D721Med (cell line): ENCODE measurements at places on chromosomes 7 and 10.

GRCh38 chr10:15842556-15843169, 17.6 kb downstream of the MINDY3 start:
- DNase-seq = no peak

DNA sequence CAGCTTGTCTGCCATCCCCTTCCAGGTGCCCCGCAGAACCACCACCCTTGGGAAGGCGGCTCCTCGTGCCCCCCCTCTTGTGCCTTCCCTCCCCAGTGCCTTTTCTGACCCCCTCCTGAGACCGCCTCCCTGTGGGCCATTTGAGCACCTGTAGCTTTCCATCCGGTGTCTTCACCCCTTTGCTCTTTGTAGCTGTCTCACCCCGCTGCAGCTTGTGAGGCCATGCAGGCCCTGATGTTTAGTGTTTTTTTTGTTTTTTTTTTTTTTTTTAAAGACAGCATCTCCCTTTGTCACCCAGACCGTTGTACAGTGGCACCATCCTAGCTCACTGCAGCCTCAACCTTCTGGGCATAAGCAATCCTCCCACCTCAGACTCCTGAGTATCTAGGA, 52.5 kb downstream of the CUX1 start:
- DNase-seq = no peak

- no peak for DNase-seq
Observed at GRCh38 chr10:127296696-127297095, 100.3 kb upstream of the INSYN2A start.

DNA sequence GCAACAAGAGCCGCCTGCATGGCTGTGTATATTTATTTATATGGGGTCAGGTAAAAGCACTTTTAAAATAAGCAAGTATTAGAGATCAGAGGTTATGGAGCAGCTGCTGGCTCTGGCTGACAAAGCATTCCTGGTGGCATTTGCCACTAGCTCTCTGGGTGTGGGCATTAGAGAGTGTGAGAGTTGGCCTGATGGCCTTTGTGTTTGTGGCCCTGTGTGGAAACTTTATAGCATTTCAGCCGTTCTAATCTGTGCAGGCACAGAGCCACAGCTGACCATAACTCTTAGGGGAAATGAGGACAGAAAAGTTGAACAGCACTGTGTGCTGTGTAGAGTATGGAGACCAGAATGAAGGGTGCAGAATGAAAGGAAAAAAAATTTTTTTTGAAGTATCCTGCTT, 118.9 kb downstream of the AUTS2 start:
- no peak for DNase-seq

GRCh38 chr10:49184642-49185111, 3.5 kb downstream of the TMEM273 start:
- DNase-seq = no peak

DNA sequence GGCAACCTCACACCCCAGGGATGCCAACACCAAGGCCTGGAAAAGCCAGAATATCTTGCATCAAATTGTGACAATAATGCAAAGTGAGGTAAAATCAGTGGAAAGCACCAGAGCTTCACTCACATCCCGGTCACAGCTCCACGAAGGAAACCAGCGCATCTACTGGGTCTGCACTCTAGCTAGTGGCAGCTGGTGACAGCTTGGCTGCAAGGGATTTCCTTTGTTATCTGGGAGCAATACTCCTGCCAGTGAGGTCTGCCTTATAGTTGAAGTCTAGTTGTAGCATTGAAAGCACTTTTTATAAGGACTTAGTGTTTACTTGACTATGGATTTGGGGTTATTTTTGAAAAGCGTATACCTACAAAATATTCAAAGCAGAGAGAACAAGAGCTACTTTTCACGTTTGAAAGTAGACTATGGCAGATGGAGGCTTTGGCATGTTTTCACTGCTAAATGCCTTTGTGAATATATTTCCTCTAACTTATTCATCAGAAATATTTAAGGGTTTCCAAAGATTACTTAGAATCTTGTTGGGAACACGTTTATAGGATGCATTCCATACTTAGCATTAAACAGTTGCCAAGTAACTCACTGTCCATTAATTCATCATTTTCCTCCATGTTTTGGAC, 26.1 kb downstream of the WDFY4 start:
- DNase-seq = no peak

DNA sequence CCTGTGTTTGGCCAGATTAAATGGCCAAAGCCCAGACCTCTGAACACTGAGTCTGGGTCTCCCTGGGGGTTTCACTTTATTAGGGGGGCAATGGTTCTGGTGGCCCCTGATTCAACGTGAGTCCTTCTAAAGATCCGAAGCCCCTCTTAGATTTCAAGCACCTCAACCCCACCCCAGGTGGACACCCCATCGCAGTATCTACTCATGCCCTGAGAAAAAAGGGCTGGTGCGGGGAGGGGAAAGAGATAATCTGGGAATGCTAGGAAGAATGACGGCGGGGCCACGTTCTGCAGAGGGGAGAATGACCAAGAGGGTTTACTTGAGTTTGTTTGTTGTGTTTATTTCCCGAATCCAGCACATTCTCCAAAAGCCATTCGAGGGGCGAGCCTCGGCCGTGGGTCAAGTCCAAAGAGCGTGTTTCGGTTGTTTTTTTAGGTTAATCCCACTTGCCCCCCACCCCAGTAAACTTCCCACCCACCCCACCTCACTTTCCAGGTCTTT, 832 bp downstream of the PDLIM1 start:
- no peak for DNase-seq

DNA sequence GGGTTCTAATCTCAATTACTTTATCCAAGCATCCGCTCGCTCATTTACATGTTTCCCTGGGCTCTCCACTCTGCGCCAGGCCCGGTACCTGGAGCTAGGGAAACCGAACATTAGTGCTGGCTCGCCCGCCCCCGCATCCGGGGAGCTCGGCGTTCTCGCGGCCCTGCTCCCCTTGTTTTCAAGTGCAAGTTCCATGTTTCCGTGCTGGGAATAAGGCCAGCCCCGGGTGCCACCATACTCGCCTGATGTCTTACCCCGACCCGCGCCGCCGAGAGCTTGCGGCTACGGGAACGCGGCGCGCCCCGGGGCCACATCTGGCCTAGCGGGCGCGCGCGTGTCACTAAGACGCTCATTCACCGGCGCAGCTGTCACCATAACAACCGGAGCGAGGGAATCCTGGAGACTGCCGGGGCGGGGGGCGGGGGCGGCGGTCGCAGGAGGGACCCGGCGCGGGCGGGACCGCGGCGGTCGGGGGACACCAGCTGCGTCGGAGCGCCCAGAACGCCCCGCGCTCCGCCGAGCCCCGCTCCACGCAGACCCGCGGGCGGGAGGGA, at the start of gene NEURL1:
NEURL1 (plus strand) TSS at position 344 of the 554 bp plus-strand sequence. CDS start 683 bp downstream, outside the sequence.
- peak; percentile 41 for DNase-seq
